ENCODE measurements at places on chromosomes 16 and 17.
A peak's percentile ranks its signal among the peaks of the same experiment; 100 is the strongest.

GRCh38 chr16:85940214-85940613, 41.3 kb downstream of the IRF8 start:
- DNase-seq = no peak

- no peak for DNase-seq
Measured at GRCh38 chr17:71052971-71053370, 883.6 kb downstream of the KCNJ2 start.

DNA sequence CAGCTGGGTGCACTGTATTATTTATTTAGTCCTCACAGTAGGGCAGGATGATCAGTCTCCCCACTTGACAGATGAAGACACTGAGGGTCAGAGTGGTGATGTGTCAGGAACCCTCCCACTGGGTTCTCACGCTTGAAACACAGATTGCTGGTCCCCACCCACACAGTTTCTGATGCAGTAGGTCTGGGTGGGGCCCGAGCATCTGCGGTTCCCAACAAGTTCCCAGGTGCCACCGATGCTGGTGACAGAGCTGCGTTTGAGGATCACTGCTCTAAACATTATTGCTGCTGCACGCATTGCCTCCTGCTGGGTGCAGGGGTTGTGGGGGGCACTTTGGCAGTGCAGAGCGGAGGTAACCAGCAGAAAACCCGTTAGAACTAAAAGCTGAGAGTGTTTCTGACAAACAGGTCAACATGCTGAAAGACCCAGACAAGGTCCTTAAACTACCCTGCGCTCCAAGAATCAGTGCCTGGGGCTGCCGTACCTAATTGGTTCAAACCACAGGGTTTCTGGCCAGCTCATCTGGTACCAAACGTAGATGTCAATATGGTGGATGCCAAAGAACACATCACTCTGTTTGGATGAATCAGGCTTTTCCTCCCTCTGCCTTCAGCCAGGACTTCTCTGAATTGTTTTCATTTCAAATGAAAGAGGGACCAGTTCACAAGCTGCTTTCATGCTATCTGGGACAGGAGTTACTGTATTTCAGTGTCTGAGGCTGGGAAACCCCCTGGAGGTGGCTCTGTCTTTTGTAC, 76.0 kb downstream of the ABCC1 start:
- DNase-seq = peak; percentile 8

- no peak for DNase-seq
Measured at GRCh38 chr17:7058831-7059447, 15.0 kb upstream of the SLC16A11 start.

GRCh38 chr17:10610884-10611283, 46.2 kb downstream of the MYH3 start:
- DNase-seq = no peak

DNA sequence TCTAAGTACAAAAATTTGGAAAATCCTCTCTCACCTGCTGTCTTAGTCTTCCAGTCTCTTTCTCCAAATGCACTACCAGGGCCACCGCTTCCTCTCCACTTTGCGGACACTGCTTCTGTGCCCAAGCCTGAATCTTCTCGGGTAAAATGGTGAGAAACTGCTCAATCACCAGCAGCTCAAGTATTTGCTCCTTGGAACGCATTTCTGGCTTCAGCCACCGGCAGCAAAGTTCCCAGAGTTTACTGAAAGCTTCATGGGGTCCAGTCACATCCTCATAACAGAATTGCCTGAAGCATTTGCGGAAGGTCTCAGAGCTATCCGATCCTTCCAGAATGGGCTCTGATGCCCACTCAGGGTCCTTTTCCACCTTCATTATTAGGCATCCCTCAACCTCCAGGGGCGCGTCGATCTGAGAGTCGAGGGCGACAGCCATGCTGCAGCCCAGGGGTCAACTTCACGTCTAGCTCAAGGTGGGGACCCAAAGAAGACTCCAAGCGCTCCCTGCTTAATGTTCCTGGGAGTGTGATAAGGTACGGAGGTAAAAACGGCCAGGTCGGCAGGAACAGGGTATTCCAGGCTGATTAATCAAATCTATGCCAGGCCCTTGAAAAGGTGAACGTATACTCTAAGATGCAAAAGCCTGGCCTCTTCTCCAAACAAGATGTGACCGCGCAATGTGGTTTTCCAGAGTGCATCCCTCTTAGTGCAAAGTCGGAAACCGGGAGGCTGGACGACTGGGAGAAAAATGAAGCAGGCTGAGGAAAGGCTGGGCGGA, 763 bp downstream of the ZKSCAN2 start:
- no peak for DNase-seq

DNA sequence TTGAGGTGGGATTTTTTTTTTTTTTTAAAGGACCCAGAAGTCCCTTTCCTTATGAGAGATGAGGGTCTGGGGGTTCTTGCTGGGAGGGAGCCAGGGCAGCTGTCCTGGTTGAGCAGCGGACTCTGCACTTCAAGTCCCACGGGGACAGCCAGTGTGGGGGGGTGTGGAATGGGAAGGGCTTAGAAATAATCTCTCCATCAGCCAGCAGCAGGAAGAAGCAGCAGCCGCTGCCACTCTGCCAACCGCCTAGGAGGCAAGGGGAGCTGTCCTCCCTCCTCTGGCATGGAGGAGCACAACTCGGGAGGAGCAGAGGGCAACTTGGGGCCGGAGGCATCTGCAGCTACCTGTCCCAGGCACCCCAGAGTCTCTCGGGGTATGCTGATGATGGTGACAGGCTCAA, at the start of gene KCNG4:
Gene KCNG4, minus strand, starts transcription at position 104 of the 400 bp plus-strand sequence. CDS start 2,527 bp downstream, outside the sequence.
- DNase-seq = no peak

DNA sequence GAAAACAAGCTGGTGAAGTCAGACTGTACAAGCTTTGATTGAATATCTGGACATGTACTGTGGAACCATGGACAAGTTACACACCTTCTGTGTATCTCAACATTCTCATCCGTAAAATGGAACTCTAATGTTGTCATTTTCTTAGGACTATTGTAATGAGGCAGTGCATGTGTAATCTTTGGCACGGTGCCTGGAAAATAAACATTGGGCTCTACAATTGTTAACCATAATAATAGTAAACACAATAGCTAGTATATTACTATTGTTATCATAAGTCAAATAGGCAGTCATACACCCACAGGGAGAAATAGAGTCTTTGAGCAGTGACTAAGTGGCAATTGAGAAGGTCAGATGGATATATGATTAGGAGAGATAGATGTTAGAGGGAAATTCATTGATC, 39.8 kb upstream of the ANKFN1 start:
- no peak for DNase-seq

GRCh38 chr16:7601100-7601499, 268.5 kb downstream of the RBFOX1 start:
- DNase-seq = no peak

GRCh38 chr16:19831678-19832077, 53.0 kb downstream of the GPRC5B start:
- DNase-seq = no peak

GRCh38 chr17:70655176-70655958, 486.0 kb downstream of the KCNJ2 start:
- DNase-seq = no peak

GRCh38 chr17:6706499-6706898, 6.7 kb downstream of the SLC13A5 start:
- DNase-seq = no peak

DNA sequence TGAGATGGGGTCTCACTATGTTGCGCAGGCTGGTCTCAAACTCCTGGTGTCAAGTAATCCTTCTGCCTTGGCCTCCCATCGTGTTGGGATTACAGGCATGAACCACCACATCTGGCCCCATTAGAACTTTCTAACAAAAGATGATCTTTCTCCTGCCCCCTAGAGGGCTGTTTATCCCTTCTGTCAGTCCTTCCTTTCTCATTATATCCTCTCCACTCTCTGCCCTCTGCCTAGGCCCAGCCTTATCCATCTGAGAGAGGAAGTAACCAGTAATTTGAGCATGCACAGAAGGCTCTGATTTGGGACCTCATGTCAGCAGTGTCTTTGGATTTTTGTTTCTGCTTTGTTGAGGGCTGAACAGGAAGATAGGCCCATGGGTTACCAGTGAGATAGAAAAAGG, 4.4 kb upstream of the DHX40 start:
- DNase-seq = no peak

DNA sequence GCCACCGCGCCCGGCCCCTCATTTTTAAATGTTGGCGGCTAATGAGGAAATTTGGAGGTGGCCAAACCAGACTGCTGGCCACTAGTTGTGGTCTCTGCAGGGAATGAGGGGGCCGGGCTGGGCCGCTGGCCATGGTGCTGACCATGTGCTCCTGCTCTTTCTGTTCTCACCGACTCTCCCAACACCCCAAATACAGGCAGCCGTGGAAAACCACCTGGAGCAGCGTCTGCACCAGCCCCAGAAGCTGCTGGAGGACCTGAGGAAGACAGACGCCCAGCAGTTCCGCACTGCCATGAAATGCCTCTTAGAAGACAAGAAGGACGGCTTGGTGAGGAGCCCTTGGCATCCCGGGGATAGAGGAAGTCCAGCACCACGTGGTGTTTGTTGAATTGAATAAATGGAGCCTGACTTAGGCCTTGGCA, 21.3 kb downstream of the OTOA start:
- DNase-seq = no peak
